Activated B cell treated with CpG ODN at 0.5 μM for 24 hours (primary cell): ENCODE measurements at places on chromosomes 1 and 21. TPM values are rescaled to one million over a fixed set of nuclear protein-coding genes. Genes with fewer than 3 reads are reported as not detected.

Gene USH2A
- not detected in 2 replicates for total RNA-seq

Gene GBP7
- not detected in 2 replicates for total RNA-seq

Gene KIF21B
- 28.1 and 31.8 TPM in 2 replicates for total RNA-seq

Gene RGS13
- 0.49 and 0.60 TPM in 2 replicates for total RNA-seq

Gene PPCS
- total RNA-seq: 63.1 and 65.3 TPM in 2 replicates

Gene S100A7A
- total RNA-seq: not detected in 2 replicates

Gene TPTE
- not detected in 2 replicates for total RNA-seq

Gene CD52
- total RNA-seq: 449 and 499 TPM in 2 replicates

Gene PLXNA2
- total RNA-seq: 0.39 and 0.82 TPM in 2 replicates

Gene KRTAP7-1
- total RNA-seq: not detected in 2 replicates

Gene KRTAP19-3
- not detected in 2 replicates for total RNA-seq

Gene SLAMF6
- total RNA-seq: 28.7 and 31.2 TPM in 2 replicates

Gene SPATA21
- not detected in 2 replicates for total RNA-seq

Gene MMEL1
- total RNA-seq: not detected in 2 replicates

Gene LENEP
- 1.8 and 2.4 TPM in 2 replicates for total RNA-seq

Gene OR2T11
- total RNA-seq: 1.7 and 4.3 TPM in 2 replicates

Gene SLAMF7
- total RNA-seq: 99.2 and 119 TPM in 2 replicates
